ENCODE measurements at places on chromosomes 2 and 18. TPM values are rescaled to one million over a fixed set of nuclear protein-coding genes. Genes with fewer than 3 reads are reported as not detected.

DNA sequence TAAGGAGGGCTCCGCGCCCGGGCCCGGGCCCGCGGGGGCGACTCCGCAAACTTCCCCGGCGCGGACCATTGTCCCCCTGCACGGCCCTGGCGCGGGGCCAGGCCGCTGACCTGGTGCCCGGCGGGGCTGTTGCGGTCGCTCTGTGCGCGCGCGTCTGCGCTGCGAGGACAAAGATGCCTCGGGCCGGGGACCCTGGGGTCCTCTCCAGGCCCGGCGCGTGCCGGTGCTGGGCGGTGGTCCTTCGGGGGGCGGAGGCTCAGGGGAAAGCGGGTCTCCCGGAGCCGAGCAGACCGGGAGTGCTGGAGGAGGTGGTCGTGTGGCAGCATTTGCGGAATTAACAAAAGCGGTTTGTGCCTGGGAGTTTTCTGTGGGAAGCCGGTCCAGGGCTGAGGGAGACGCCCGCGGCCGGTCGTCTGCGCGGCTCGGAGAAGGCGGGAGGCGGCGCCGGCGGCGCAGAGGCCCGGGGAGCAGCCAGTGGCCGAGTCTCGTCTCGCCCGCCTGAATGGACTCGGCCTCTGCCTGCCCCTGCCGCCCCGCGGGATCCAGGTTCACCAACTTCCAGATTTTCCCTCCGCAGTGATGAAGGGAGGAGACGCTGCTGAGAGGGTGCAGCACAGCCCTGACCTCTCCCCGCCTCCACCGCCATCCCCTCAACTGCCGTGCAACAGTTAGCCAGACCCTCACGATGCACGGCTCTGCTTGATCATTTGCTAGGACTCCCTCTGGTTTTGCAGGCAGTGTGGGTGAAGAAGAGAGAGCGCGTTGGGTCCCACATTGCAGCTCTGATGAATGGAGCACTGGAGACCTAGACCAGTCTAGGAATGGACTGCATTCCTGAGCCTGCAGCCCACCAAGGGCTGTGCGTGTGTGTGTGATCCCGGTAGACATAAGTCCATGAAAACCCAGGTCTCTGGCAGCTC lies 705 bp downstream of the EFR3B start:
- peak; percentile 51 for DNase-seq

GRCh38 chr2:159555651-159556392 lies 60.5 kb downstream of the BAZ2B start:
- DNase-seq = no peak

- peak; percentile 56 for DNase-seq
Observed at GRCh38 chr2:160402997-160403979, 90.3 kb downstream of the RBMS1 start.

DNA sequence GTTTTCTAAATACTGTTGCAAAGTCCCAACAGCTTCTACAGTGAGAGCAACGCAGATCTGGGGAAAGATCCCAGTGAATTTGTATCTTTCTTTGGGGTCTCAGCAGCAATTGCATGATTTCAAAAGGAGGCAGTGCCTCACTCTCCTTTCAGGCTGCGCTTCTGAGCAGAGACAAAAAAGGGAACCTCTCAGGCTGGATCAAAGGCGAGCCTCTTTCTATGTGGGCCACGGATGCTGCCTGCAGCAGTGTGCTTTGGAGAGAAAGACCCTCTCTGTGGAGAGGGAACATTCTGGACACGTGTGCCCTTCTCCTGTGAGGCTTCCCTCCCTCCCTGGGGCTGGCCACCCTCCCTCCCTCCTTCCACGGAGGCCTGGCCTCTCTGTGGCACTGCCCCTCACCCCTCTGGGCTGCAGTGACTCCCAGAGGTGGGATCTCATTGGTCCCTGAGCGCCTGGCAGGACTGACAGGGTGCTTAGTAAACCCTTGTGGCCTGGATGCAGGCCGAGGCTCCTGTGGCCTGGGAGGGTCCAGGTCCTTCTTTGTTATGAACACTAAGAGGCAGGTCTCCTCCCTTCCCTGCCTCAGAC lies 21.6 kb upstream of the PDIA6 start:
- DNase-seq = no peak

DNA sequence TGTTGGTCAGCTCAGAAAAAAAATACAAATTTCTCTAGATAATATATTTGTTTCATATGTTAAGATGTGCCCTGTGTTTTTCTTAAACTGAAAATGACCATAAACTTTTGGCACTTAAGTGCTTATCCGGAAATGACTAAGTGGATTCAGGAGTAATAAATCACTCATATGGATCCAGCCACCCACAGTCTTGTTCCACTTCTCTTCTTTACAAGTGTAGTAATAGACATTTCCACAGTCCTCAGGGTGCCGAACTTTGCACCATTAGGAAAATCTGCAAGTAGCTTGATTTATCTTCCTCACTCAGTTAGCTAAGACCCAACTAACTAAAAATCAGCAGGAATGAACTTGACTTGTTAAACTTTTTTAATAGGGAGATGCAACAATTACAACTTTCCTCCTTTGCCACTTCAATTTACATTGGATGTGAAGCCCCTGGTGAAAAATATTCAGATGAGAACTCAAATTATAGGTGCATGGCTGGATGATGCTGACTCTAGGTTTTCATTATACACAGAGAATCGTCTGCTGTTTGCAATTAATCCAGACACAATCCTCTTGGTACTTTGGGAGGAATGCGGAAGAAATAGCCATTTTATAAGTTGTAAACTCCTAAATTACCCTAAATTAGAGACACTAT lies 322.5 kb downstream of the ARHGAP15 start:
- peak; percentile 52 for DNase-seq

DNA sequence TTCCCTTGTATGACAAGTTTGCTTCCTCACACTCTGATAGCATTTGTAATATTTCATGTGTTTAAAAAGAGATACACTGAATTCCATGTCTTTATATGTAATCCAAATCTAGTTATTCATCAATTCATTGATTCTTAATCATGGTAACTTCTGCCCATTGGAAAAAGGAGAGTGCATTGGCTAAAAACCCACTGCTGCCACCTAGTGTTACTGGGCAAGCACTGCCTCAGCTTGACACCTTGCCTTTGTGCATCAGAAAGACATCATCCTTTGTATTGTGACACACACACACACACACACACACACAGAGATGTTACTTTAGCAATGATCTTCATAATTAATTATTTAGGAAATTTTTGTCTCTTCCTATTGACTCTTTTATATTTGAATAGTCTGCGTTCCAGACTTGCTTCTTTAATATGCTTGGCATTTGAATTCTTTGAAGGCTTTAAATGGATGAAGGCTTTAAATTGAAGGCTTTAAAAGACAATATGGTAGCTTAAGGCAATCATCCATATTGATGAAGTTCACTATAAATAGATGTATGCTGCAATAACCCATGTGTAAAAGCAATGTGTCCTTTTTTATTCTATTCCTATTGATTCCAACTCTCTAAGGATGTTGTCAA lies 414.2 kb upstream of the CHST9 start:
- peak; percentile 49 for DNase-seq

Gene CRYGD
- not detected for polyA plus RNA-seq

Gene NETO1
- not detected for polyA plus RNA-seq
